ENCODE measurements at places on chromosomes 6 and 20. TPM values are rescaled to one million over a fixed set of nuclear protein-coding genes. Genes with fewer than 3 reads are reported as not detected.

KIF25 gene
- not detected for total RNA-seq

SPTLC3 gene
- total RNA-seq, result 33.9 TPM

MCHR2 gene
- total RNA-seq, result 0.37 TPM

RAMACL gene
- total RNA-seq, result 9.0 TPM

DNA sequence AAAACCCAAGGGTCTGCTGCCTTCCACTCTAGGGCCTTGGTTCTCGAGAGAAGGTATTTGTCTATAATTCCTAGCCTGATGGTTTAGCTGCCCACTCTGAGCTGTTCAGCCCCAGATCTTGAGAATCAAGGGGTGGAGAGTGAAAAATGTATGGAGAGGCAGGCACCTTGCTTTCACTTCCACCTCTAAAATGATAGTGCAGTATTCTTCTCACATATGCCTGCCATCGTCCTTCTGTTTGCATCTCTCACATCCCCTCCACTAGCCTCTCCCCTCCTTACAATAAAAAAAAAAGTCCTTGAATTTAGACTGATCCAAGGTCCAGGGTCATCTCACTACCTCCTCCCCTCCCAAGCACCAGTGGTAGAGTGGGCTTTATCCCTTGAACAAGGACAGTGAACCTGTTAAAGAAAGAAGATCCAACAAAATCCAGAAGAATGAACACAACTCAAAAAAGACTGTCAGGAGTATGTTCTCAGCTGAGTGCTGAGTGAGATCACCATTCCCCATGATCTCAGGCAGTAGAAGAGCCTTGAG is 104.2 kb downstream of the HIVEP1 start:
- no peak overlapping the region for H3K4me3 ChIP-seq
- no peaks in the 10 kb centered on the region for H3K27me3 ChIP-seq
- no peaks in the 10 kb centered on the region for H3K4me1 ChIP-seq
- no peak for DNase-seq
- no peak overlapping the region for H3K27ac ChIP-seq

DNA sequence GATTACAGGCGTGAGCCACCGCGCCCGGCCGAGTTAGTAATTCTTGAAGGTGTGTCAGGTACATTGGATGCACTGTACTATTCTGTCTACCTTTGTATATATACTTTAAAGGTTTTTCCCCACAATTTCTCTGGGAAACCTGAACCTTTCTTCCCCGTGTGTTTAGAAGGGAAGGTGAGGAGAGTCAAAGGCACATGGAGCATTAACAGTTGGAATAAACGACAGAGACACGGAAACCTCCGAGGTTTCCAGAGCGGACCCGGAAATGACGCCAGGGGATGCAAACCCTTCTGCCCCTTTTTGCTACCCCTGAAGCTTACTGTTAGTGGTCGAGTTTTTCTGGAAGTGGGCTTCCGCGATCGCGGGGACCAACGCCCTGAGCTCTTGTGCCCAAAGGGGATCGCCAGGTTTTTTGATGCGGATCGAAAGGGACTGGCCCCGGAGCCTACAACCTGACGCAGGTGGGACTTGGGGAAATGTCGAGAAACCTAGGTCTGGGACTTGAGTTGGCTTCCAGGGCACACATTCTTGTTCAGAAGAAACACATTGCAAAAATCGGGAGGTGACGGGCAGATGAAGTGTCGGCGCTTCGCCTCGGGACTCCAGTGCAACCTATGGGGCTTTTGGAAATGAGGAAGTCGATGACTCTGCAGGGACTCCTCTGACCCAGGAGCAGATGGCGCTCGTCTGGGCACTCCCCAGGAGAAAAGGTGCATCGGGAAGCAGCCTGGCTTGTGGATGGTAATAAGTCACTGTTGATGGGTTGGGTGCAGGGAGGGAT is 218.2 kb downstream of the OR2B2 start:
- no peak overlapping the region for H3K27ac ChIP-seq
- DNase-seq, result no peak
- H3K36me3 ChIP-seq, result no peaks in the 10 kb centered on the region
- H3K27me3 ChIP-seq, result peaks cover 58% of the 10 kb centered on the region

- H3K4me3 ChIP-seq, result no peak overlapping the region
- no peak overlapping the region for H3K27ac ChIP-seq
- no peak for DNase-seq
- peaks cover 38% of the 10 kb centered on the region for H3K27me3 ChIP-seq
- H3K36me3 ChIP-seq, result no peaks in the 10 kb centered on the region
- H3K4me1 ChIP-seq, result no peaks in the 10 kb centered on the region
Observed at GRCh38 chr20:871436-871835, 37.9 kb downstream of the FAM110A start.

- H3K27ac ChIP-seq, result no peak overlapping the region
- no peaks in the 10 kb centered on the region for H3K4me1 ChIP-seq
- no peak overlapping the region for H3K4me3 ChIP-seq
- no peaks in the 10 kb centered on the region for H3K36me3 ChIP-seq
Observed at GRCh38 chr6:1929931-1930330, 315.5 kb downstream of the GMDS start.

GRCh38 chr6:26183581-26184366 is 96.5 kb downstream of the HFE start:
- peaks cover 22% of the 10 kb centered on the region for H3K4me1 ChIP-seq
- H3K36me3 ChIP-seq, result no peaks in the 10 kb centered on the region
- H3K4me3 ChIP-seq, result peak overlapping the region; percentile 48
- H3K27ac ChIP-seq, result peak overlapping the region; percentile 86

All from stomach (tissue), 19 donors.